Activated B cell treated with CpG ODN at 0.5 μM for 24 hours (primary cell): ENCODE measurements at places on chromosomes 5 and 9. TPM values are rescaled to one million over a fixed set of nuclear protein-coding genes. Genes with fewer than 3 reads are reported as not detected.

- no peak for DNase-seq
Measured at GRCh38 chr5:126383776-126384175, 39.4 kb upstream of the GRAMD2B start.

GRCh38 chr5:74717596-74717995 is 32.6 kb downstream of the HEXB start:
- no peak for DNase-seq

GRCh38 chr5:166562246-166562645 is 1729.2 kb upstream of the WWC1 start:
- no peak for DNase-seq

GRCh38 chr5:85288914-85289313 is 904.2 kb upstream of the EDIL3 start:
- DNase-seq, result no peak

DNA sequence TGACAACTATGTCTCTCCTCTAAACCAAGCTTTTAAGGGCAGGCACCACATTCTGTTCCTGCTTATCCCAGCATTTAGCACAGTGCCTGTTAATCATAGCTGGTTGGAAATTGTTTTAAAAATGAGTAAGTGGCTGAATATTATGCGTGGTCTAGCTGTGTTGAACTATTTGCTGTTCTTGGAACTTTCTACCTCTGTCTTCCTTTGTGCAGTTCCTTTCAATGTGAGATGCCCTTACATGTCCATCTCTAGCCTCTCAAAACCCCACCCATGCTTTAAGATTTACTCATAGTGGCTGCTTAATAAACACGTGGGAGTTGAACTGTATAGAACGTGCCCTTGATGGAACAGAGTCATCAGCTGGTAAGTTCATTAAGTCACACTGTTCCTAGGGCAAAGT is 34.5 kb downstream of the C9orf57 start:
- no peak for DNase-seq

GRCh38 chr5:160133071-160133917 is 14.0 kb upstream of the PWWP2A start:
- DNase-seq, result no peak

- DNase-seq, result no peak
Measured at GRCh38 chr5:26339576-26339975, 698.8 kb downstream of the CDH9 start.

GRCh38 chr9:125844611-125845010 is 97.4 kb downstream of the PBX3 start:
- DNase-seq, result no peak

DNA sequence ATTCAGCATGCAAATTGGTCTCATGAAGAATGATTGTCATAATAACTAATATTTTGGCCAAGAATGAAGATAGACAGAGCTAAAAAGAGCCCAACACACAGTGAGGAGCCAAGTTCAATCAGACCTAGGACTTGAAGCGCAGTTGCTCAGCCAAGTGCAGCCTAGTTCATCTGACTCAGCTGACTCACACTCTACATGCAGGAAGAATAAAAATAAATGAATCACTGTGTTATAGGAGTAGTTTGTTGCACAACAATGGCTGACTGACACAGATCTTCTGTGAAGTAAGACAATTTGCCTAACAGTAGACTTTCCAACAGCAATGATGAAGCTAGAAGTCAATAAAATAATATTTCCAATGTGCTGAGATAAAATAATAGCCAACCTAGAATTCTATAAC is 261.5 kb downstream of the CEMIP2 start:
- no peak for DNase-seq

- DNase-seq, result no peak
Measured at GRCh38 chr5:73437101-73437776, 11.3 kb downstream of the FOXD1 start.

- no peak for DNase-seq
Measured at GRCh38 chr5:80054682-80055081, 19.5 kb downstream of the THBS4 start.

GRCh38 chr5:9885164-9885563 is 255.0 kb upstream of the TAS2R1 start:
- no peak for DNase-seq

DNA sequence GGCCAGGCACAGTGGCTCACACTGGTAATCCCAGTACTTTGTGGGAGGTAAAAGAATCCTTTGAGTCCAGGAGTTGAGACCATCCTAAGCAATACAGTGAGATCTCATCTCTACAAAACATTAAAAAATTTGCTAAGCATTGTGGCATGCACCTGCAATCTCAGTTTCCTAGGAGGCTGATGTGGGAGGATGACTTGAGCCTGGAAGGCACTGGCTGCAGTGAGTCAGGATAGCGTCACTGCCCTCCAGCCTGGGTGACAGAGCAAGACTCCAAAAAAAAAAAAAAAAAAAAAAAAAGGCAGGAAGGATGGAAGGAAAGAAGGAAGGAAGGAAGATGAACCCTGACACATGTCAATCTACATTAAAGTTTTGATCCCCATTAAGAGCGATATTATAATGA is 1452.2 kb upstream of the ACO1 start:
- DNase-seq, result no peak

GRCh38 chr5:80963521-80963895 is 3.3 kb downstream of the RASGRF2 start:
- no peak for DNase-seq

- no peak for DNase-seq
Measured at GRCh38 chr5:103003872-103004271, 116.1 kb downstream of the GIN1 start.

GRCh38 chr5:94857111-94857510 is 238.6 kb downstream of the SLF1 start:
- no peak for DNase-seq

- DNase-seq, result no peak
Measured at GRCh38 chr9:136576269-136576626, 30.4 kb upstream of the NOTCH1 start.

DNA sequence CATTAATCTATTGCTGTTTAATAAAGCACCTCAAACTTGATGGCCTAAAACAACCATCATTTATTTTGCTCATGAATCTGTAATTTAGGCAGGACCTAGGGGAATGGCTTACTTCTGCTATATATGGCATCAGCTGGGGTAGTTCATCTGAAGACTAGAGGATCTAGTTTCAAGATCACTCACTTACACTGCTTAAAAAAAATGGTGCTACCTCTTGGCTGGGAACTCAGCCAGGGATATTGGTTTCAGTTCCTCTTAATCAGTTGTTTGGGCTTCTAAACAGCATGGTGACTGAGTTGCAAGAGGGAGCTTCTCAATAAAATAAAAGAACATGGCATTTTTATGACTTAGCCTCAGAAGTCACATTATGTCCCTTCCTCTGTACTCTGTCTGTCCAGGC is 142.0 kb downstream of the FAM114A2 start:
- no peak for DNase-seq

DNA sequence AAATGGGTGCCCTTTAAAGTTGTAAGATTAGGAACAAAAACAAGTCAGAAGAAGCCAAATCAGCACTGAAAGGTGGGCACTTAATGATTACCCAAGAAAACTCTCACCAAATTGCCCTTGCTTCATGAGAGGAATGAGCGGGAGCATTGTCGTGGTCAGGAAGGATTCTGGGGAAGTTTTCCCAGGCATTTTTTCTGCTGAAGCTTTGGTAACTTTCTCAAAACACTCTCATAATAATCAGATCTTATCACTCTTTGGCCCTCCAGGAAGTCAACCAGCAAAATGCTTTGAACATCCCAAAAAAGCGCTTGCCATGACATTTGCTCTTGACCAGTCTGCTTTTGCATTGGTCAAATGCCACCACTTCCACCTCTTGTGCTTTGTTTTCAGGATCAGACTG is 10.4 kb upstream of the PCDHGC3 start:
- DNase-seq, result no peak

Gene PALM2AKAP2
- total RNA-seq, result not detected in 2 replicates

Gene ZNF354C
- 6.3 and 7.1 TPM in 2 replicates for total RNA-seq
